Activated CD4-positive, alpha-beta memory T cell treated with anti-CD3 and anti-CD28 coated beads for 36 hours (primary cell): ENCODE measurements at places on chromosomes 11 and 22. TPM values are rescaled to one million over a fixed set of nuclear protein-coding genes. Genes with fewer than 3 reads are reported as not detected.

DNA sequence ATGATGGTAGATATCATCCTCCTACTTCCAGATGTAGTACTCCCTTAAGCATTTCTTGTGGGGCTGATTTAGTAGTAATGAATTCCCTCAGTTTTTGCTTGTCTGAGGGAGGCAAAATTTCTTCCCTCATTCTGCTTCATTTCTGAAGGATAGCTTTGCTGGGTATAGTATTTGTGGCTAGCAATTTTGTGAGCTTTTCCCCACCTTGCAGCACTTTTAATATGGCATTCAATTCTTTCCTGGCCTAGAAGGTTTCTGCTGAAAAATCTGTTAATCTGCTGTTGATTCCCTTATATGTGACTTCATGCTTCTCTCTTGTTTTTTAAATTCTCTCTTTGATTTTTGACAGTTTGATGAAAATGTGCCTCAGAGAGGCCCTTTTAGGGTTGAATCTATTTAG lies 50.4 kb downstream of the KCNQ1OT1 start:
- no peak overlapping the region for H3K27ac ChIP-seq
- H3K27me3 ChIP-seq = no peaks in the 10 kb centered on the region
- peaks cover 32% of the 10 kb centered on the region for H3K36me3 ChIP-seq
- H3K4me3 ChIP-seq = no peak overlapping the region

DNA sequence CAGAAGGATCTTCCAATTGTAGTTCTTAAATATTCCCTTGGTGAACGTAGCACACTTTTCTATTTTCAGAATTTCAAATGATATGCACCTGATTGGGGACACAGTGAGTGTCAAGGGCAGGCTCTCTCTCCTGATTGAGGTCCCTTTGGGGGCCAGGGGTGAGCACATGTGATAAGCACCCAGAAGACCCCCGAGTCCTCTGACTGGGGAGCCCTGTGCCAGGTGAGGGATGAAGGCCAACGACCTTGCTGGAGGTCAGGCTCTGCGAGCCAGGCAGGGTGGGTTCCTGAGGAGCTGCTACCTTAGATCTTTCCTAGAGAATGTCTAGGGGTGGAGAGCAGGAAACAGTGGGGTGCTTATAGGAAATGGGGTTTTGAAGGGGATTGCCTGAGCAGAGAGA lies 1253.9 kb downstream of the BRD1 start:
- H3K27me3 ChIP-seq = peaks cover 26% of the 10 kb centered on the region
- H3K4me1 ChIP-seq = peaks cover 2% of the 10 kb centered on the region
- H3K36me3 ChIP-seq = peaks cover 7% of the 10 kb centered on the region
- no peak overlapping the region for H3K4me3 ChIP-seq
- no peak for DNase-seq

GRCh38 chr22:19756288-19757128 lies 4.1 kb upstream of the TBX1 start:
- peak overlapping the region; percentile 16 for H3K4me3 ChIP-seq
- peak; percentile 78 for DNase-seq
- H3K27ac ChIP-seq = no peak overlapping the region
- peaks cover 28% of the 10 kb centered on the region for H3K4me1 ChIP-seq
- H3K36me3 ChIP-seq = peaks cover 2% of the 10 kb centered on the region

DNA sequence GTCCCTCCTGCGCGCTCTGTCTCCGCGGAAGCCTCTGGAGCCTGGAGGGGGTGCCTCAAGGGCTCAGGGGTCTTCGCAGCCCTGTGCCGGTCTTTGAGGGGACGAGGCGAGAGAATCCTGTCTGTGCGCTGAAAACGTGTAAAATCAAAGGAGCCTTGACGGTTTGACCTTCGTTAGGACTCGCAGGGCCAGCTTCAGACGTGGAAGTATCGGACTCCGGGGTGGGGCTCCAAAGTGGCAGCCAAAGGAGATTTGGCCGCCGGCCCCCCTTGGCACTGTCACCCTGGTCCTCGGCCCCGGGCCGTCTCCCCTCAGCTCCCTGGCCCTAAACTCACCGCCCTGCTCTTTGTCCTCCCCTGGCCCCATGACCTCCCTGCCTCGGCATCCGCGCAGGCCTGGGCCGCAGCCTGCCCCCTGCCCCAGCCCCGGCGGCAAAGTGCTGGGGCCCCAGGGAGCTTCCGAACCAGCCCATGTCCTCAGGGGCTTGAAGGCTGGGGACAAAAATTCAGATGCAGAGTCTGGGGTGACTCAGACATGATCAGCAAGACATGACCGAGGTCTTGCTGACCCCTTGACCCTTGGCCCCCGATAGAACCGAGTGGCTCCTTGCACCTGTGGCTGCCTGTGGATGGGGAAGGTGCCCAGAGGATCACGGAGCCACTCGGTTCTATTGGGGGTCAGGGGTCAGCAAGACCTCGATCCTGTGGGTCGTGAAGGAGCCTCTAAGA lies 6.9 kb upstream of the PHRF1 start:
- H3K27ac ChIP-seq = peak overlapping the region; percentile 58
- H3K27me3 ChIP-seq = no peaks in the 10 kb centered on the region
- peaks cover 10% of the 10 kb centered on the region for H3K4me1 ChIP-seq
- H3K36me3 ChIP-seq = peaks cover 2% of the 10 kb centered on the region
- H3K4me3 ChIP-seq = peak overlapping the region; percentile 75
- no peak for DNase-seq

DNA sequence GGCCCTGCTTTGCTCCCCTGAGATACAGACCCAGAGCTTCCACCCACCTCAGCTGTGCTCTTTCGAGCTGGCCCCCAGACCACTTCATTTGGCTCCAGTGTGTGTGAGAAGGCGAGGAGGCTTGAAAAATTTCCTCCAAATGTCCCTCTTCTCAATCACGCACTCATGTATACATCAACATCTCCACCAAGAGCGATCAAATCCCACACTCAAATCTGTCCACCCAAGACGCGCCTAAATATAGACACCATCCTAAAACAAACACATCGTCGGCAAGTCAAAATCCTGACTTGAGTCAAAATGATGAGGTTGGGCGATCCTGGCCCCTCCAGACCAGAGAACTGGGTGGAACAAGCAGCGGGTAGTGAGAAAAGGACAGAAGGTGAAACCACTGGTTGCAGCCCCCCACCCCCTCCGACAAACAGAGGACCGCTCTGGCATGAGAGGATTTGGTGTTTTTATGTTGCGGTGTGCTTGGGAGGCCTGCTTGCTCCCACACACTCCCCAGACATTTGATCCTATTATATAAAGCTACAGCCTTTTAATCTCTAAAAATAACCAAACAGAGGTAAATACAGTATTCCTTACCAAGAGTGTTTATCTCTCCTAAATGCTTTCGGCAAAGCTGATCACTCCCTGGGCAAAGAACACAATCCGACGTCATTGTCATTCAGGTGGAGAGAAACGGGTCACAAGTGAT lies 10.2 kb downstream of the MN1 start:
- no peaks in the 10 kb centered on the region for H3K4me1 ChIP-seq
- no peak overlapping the region for H3K27ac ChIP-seq
- no peaks in the 10 kb centered on the region for H3K36me3 ChIP-seq

DNA sequence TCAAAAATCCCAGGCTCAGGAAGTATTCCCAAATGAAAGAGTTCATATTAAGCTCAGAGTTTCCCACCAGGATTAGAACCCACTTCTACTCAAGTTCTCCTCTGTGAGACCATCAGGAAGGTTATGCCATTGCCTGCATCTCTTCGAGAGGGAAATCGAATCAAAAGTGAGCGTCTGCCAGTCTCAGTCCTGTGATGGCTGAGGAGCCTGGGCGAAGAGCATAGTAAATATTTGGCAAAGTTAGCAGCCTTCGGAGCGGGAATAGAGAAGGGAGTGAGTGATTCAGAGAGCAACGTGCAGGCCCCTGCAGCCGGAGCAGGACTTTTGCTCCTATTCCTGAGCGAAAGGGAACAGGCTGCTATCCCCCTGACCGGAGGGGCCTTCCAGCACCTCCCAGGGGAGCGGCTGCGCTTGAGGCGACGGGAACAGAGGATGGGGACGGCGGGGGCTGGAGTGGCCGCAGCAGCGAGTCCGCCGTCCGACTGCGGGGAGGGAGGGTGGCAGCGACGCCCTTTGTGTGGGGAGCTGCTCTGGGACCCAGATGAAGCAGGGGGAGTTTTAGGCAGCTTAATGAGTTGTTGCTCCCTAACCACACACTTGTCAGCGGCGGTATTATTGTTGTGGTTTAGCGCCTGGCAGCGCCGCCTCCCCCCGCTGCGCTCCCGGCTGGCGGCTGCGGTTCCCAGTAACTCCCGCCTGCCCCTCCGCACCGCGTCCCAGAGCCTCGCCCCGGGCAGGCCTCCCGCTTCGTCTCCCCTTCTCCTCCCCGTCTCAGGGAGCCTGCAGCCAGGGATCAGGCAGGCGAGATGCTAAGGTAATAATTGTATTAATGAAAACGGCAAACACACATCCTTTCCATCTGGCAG lies 21.7 kb upstream of the NRGN start:
- peak; percentile 33 for DNase-seq
- H3K4me3 ChIP-seq = peak overlapping the region; percentile 64
- peaks cover 20% of the 10 kb centered on the region for H3K4me1 ChIP-seq
- H3K36me3 ChIP-seq = no peaks in the 10 kb centered on the region
- H3K27ac ChIP-seq = no peak overlapping the region

- no peaks in the 10 kb centered on the region for H3K36me3 ChIP-seq
- H3K27ac ChIP-seq = no peak overlapping the region
- no peak for DNase-seq
- H3K27me3 ChIP-seq = no peaks in the 10 kb centered on the region
These were observed 39.1 kb downstream of the TCIRG1 start for GRCh38 chr11:68077617-68078582.

Gene LMO2
- not detected for total RNA-seq

Gene C11orf86
- total RNA-seq = not detected

Gene RNF141
- 17.9 TPM for total RNA-seq

Gene POU2AF3
- not detected for total RNA-seq

Gene MMP3
- not detected for total RNA-seq

Gene OR5L1
- not detected for total RNA-seq
